Posterior cingulate gyrus (tissue), 11 donors: ENCODE measurements at places on chromosomes 4 and X.

GRCh38 chrX:323721-324628 is 5.4 kb upstream of the GTPBP6 start:
- DNase-seq: peak; percentile 35

DNA sequence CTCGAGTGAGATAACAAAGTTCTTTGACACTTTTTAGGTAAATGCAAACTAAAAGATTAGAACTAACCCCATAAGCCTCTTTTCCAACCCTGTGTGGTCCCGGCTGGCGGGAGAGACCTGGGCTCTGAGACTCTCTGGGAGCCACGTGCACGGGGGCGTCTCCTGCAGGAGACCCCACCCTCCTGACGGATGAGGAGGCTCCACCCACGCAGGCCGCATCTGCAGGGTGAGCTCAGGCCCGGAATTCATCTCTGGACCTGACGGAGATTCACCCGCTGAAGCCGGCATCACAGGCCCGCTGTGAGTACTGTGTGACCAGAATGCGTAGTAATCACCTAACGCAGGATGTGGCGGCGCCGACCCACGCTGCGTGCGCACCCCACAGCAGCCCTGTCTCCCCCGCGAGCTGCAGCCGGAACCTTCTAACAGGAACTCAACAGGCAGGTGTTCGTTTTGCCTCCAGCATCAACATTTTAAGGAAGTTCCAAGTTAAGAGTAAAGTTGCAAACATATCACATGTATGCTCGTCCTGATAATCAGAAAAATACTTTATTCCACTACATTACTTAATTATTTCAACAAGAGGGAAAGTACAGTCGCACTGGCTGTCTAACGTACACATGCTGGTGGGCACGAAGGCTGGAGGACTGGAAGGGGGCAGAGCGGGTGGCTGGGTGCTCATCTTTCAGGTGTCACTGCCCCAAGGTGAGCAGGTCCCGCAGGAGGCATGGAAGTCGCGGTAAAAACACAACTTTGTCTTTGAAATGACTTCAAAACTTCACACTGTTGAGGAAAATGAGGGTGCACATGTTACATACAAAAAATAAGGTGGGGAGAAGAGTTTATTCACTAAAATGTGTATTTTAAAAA is 44.5 kb downstream of the FGFRL1 start:
- DNase-seq: peak; percentile 73

DNA sequence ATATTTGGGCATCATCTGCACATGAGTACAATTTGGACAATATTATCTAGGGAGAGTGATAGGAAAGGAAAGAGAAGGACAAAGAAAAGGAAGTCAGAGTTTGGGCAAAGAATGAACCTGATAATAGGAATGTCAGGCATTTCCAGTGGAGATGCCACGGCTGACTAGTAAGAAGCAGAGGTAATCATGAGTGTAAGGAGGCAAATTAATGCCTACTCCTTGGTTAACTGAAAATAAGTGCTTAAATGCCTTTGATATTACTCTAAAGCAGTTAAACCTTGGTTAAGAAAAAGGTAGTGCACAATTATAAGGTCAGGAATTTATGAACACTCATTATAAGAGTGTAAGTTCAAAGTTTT is 99.2 kb upstream of the DDIT4L start:
- no peak for DNase-seq

- no peak for DNase-seq
Observed at GRCh38 chr4:42018451-42018850, 28.1 kb downstream of the SLC30A9 start.

GRCh38 chr4:75325318-75325979 is 188.8 kb downstream of the RCHY1 start:
- no peak for DNase-seq

DNA sequence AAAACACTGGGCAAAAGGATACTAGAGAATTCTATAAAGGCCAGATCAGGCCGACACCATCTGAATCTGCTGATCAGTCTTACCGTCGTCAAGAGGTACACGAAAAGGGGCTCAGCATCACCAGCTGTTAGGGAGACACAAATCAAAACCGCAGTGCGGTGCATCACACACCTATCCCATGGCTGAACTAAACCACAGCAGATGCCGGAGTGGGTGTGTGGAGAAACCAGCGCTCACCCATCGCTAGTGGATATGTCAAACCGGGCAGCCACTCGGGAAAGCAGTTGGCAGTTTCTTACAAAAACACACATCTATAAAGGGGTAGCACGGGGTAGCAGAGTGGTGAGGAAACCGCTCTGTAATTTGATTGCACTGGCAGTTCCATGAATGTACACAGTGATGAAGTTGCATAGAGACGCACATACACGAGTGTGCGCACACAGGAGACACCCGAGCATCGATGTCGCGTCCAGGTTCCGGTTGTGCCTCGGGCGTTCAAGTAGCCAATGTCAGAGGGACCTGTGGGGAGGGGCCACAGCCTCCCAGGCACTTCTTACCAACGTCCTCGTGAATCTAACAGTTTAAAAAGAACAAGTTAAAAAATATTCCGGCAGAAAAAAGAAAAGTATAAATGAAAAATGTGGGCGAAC is 23.1 kb upstream of the CCNQ start:
- DNase-seq: no peak
